ENCODE measurements at places on chromosomes 3 and 15.

- no peak for DNase-seq
These were observed 138.9 kb downstream of the PDE8A start for GRCh38 chr15:85120351-85121113.

DNA sequence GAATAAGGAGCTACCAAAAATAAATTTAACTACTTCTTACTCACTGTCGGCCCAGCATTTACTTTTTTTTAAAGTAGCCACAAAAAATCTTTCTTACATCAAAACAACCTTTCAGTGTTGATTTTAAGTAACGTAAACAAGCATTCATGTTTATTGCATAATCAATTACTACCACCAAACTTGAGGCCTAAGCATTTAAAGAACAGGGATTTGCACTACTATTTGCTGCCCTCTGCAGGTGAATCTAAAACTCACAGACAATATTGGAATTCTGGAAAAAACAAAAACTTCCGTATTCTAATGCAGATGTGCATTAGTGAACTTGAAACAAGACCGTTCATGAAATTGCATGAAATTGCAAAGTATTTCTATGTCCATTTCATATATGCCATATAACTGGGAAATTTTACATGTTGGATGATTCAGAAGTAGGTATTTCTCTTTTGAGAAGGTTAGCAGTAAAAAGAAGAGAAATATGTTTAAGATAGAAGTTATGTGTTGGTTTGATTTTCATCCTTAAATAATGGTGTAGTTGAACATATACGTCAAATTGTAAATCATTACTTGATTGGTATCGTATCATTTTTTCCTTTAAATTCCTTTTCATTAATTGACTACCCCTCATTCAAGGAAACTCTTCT lies 55.6 kb downstream of the CGGBP1 start:
- DNase-seq: peak; percentile 30

GRCh38 chr3:32571192-32571485 lies 481 bp upstream of the DYNC1LI1 start:
- DNase-seq: no peak

GRCh38 chr3:185172086-185173049 lies 19.5 kb upstream of the C3orf70 start:
- no peak for DNase-seq

DNA sequence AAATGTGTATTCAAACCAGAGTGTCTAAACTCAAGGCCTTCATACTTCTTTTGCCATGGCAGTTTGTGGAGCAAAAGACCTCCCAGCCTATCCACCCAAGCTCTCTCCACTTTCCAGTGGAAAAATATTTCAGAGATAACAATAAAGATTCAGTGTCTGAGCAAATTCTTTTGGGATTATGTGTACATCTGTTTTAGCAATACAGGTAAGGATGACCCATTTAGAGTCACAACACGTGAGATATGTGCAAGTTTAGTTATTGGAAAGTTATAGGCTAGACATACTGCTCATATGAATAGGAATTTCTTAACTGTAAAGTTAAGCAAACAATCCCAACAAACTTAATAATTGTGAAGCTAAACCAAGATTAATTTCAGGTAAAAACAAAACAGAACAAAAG lies 174.5 kb upstream of the LRIG1 start:
- DNase-seq: no peak

GRCh38 chr15:32029409-32029861 lies 880 bp upstream of the CHRNA7 start:
- no peak for DNase-seq

DNA sequence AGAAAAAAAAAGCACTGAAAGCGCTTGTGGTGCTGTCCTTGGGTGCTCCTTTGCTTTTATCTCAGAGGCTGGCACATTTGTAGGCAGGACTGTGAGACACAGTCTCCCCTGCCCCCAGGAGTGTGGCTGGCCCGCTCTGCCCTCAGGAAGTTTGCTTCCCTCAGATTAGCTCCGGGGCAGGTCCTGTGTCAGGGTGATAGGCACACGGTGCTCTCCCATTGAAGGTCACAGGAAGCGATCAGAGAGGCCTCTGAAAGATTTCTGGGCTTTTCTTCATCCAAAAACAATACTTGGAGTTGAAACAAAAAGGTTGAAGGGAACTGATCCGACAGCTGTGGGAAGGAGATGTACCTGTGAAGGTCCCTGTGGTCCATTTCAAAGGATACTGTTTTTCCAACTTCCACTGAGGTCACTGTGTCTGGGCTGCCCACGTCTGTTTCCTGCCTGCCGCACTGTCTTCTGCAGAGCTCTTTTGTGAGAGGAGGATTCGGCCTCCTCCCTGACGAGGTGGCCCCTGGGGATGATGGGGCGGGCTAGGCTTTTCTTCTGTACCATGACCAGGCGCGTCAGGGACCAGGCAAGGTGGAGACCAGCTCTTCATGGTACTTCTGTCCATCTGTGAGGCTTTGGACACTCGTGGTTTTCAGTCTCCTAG lies 330.5 kb upstream of the CTDSPL start:
- DNase-seq: no peak

DNA sequence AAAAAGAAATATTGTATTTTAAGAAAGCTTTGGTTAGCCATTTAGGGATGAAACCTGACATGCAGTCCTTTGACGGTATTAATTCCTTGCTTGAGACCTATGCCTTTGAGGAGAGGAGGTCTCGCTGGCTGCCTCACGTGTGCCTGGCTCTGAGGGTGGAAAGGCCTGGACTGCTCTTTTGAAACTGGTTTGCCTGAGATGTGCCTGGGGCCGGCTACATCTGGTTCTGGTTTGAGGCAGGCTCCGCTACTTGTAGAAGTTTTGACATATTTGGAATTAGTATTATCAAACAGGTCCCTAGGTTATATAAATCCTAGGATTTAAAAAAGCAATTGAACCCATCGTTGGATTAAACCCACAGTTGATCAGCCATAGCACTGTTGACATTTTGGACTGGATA lies 6.5 kb downstream of the NISCH start:
- DNase-seq: no peak

All from NT2/D1 (cell line).